ENCODE measurements at places on chromosomes 11 and 22. TPM values are rescaled to one million over a fixed set of nuclear protein-coding genes. Genes with fewer than 3 reads are reported as not detected.
A peak's percentile ranks its signal among the peaks of the same experiment; 100 is the strongest.

GRCh38 chr11:279040-279965, 1.1 kb downstream of the NLRP6 start:
- DNase-seq = peak; percentile 30

DNA sequence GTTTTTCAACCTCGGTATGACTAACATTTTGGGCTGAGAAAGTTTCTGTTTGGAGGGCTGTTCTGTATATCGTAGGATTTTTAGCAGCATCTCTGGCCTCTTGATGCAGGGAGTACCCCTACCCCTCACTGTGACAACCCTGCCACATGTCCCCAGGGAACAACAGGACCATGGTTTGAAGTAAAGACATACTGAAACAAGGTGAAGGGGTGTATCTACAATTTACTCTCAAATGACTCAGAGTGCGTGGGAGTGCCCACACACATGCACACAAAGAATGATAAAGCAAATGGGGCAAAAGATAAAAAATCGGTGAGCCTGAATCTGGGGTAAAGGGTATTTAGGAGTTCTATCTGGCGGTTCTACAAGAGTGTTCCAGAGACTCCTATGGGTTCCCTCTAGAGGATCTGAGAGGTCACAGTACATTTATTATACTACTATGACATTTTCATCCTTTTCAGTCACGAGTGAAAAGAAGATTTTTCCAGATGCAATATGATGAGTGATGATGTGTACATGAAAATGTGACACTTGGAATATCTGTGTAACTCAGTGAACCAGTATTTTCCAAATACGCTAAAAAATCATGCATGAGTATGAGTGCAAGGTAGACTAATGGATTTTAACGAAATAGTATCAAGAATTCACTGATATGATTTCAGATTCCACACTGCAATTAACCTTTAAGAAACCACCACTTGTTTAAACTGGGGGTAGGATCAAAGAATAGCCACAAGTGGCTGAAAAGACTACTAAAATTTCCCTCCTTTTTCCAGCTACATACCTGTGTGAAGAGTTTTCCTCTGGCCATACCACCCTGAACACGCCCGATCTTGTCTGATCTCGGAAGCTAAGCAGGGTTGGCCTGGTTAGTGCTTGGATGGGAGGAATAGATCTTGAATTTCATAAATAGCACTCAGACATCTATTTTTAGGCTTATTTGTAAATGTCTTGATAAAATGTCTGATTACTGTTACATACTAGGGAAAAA, 56.3 kb upstream of the YPEL1 start:
- DNase-seq = peak; percentile 64

The KIAA0930 gene
- 31.1 TPM for total RNA-seq

The LRP4 gene
- not detected for total RNA-seq

DNA sequence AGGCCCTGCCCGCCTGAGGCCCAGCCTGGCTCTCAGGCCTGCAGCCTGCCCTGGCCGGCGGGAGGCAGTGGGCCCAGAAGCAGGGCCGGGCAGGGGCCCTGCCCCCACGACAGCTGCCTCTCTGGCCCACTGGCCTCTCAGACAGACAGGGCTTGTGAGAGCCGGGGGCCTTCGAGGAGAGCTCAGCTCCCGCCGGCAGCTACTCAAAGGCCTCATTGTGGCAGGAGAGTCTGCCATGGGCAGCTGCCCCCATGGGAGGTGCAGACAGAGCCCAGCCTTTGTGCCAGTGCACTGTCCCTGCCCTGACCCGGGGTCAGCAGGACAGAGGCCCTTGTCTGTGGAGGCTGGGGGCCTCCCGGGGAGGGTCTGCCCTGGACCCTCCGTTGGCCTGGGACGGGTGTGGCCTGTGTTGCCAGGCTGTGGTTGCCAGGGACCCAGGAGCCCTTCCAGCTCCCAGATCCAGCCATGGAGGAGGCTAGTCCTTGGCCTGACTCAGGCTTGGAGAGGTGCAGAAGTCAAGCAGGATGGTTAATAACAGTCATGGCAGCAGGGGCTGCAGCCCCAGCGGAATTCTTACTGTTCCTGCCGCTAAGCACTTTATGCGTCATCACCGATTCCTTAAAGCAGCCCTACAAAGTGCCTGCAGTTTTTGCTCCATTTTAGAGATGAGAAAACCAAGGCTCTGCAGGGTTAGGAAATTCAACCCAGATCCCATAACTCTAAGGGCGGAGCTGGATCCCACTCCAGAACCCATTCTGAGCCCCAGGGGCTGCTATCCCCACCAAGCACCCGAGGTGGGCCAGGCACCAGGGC, 12.5 kb downstream of the FLRT1 start:
- no peak for DNase-seq

- DNase-seq = peak; percentile 65
Observed at GRCh38 chr11:125429174-125429707, 66.8 kb downstream of the FEZ1 start.

The KLHDC7B gene
- 6.9 TPM for total RNA-seq

DNA sequence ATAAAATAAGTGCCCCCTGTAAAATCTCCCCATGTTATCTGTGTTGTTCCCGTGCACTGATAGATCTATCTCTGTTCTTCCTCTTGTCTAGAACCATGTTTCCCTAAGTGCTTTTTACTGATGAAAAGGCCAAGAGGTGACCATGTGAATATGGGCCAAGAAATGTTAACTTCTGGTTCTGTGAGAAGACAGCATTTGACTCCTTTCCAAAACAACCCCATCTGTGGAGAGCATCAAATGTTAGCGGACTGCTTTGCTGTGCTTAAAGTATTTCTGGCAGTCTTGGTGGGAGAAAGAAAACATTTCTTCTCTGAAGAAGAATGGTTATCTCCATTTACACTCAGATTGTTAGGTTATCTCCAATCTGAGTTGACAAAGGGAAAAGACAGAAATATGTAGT, 58.6 kb upstream of the GUCY1A2 start:
- DNase-seq = no peak

GRCh38 chr11:15145615-15146014, 30.9 kb downstream of the INSC start:
- no peak for DNase-seq

The TCN1 gene
- total RNA-seq = not detected

- no peak for DNase-seq
Observed at GRCh38 chr11:57164317-57164716, 17.4 kb upstream of the LRRC55 start.

The SLC25A45 gene
- total RNA-seq = 14.4 TPM

The TNNT3 gene
- 6.8 TPM for total RNA-seq

The OTOG gene
- not detected for total RNA-seq

DNA sequence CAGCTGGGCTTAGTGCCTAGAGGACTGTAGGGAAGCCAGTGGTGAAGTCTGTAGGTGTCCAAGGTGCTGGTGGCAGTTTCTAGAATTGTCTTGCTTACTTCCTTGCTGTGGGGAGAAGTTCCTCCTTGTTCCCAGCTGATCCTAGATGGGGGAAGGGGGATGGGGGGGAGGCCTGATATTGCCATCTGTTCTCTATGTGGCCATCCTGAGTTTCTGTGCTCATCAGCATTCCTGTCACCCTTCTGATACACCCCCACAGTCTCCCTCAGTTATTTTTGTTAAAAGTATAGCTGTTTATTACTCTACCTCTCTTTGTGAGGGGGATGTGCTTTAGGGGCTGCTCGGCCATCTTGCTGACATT, 36.5 kb downstream of the MADD start:
- DNase-seq = no peak

DNA sequence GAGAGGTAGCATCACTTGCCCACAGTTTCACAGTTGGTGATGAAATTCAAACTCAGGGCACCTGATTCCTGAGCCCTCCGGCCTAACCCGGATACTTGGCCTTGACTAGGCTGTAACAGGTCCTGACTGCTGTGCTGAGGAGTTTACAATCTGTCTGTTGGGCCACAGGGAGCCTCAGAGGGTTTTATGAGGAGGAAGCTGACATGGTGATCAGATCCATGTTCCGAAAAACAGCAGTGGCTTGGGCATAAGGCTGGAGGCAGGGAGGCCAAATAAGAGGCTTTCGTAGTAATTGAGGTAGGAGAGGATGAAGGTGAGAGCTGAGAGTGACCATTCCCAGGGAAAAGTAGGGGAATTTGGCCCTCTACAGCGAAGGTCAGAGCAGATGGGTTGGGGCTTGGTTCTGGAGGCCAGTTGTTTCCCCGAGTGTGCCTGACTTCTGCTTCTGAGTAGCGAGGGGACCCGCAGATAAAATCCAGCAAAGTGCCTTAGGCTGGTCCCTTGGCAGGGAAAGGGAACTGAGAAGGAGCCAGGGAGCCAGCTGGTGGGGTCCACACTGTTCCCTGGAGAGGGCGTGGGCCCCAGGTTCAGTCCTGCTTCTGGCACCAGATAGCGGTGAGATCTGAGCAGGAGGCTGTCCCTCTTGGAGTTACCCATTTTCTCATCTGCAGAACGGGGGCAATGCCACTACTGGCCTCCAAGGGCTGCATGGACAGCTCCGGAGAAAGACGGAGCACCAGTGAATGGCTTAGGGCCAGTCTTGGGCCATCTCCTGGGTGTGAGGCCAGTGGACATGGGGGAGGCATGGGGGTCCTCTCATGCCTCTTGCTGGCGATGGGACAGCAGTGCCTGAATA, 6.5 kb downstream of the PRDM11 start:
- no peak for DNase-seq

The SPON1 gene
- total RNA-seq = 0.22 TPM

The CRACR2B gene
- 2.3 TPM for total RNA-seq

DNA sequence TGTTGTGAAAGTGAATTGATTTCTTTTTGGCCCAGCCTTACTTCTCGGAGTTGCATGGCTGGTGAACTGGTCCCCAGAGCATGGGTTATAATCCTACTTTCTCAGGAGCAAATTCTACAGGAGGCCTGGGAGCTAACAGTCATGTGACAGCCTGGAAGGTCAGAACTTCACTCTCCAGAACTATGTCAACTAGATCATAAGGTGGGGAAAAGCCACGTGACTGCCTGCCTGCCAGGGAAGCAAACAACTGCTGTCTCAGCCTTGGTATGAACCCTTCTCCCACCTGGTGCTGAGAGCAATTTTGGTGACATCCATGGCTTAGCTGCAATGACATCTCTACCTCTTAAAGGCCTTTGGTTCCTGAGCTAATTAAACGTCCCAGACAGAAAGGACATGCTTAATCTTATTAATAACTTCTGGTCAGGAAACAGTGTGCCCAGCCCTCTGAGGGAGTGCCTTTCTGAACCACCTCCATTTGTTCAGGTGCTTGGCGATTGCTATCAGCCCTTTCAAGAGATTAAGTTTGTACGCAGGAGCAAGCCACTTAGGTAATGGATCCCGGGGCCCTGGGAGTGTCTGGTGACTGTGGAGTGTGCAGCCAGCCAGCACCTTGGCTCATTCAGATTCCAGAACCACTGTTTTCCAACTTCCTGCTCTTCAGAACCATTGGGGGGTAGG, 1.4 kb upstream of the CREB3L1 start:
- no peak for DNase-seq

The PLAAT4 gene
- 35.7 TPM for total RNA-seq

The SULT4A1 gene
- total RNA-seq = not detected

The B4GALNT4 gene
- total RNA-seq = 4.0 TPM

DNA sequence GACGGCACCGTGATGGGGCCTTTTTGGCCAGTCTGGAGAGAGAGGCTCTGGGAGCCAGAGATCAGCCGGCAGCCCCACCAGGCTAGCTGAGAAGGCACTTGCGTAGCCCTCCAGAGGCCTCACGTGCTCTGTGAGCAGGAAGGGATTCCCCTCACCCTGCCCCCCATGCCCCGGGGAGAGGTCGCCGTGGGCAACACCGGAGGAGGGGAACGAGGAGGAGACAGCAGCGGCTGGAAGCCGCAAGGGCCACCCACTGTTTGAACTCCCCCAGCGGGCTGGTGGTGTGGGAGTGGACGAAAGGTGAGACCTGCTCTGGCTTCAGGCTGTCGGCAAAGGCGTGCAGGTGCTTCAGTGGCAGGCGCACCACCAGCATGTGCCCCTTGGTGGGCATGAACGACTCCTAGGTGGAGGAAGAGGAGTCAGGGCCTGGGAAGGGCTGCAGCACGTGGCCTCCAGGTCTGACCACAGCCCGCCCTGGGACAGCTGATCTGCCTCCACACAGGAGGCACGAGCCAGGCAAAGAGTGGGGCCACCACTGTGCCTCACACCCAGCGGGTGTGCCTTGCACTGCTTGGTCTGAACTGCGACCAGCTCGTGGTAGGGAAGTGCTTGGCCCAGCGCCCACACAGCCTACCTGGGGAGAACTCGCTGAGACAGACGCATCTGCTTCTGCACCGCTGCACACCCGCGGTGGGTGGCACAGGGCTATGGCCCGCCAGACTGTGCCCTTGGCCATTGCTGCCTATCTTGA, 99.9 kb downstream of the MED15 start:
- no peak for DNase-seq

DNA sequence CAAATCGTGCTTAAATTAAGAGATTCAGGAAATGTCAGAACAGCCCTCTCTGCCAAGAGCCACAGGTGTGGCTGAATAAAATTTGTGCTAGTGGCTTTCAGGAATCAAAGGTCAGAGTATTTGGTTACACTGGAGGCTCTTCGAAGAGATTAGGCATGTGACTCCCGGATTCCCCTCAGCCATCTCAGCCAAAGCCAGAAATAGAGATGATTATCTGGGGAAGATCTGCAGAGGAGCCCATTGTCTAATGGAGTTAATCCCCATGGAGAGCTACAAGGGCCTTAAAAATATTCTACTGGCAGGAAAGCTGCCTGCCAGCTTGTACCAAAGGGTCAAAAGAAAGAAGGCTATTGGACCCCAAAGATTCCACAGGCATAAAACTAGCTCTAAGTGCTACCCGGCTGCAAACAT, 1259.5 kb downstream of the TBC1D22A start:
- no peak for DNase-seq

The ZNHIT2 gene
- total RNA-seq = 9.3 TPM

The SYNGR1 gene
- total RNA-seq = not detected

GRCh38 chr11:69964247-69964643, 113.9 kb upstream of the ANO1 start:
- no peak for DNase-seq

- no peak for DNase-seq
Observed at GRCh38 chr11:1167751-1168231, 10.0 kb downstream of the MUC5AC start.

GRCh38 chr11:2860636-2861035, 24.9 kb downstream of the CDKN1C start:
- peak; percentile 58 for DNase-seq

DNA sequence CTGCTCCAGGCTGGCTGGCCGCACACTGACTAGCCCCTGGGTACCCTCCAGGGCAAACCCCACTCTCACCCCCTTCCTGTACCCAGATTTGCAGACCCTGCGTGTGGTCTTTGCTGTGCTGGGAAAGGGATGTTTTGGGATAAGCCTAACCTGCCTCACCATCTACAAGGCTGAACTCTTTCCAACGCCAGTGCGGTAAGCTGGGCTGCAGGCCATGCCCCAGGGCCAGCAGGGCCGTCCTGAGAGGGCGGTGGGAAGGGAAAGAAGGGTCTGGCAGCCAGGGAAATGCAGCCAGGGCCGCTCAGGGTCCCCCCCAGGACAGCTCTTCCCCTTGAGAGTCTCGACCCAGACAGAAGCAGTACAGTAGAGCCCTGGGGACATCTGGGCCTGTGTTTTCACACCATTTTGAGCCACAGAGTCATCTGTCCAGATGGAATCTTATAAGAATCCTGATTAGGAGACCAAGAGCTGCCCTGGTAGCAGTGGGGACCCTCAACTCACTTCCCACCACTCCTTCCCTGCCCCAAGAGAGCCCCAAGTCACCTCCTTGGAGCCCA, 22.4 kb upstream of the SLC22A12 start:
- DNase-seq = no peak

The RASL10A gene
- 0.62 TPM for total RNA-seq

- peak; percentile 26 for DNase-seq
Observed at GRCh38 chr22:49869845-49870712, 16.4 kb downstream of the ZBED4 start.

GRCh38 chr22:38713921-38714320, 8.2 kb downstream of the GTPBP1 start:
- DNase-seq = no peak
